ENCODE measurements at places on chromosomes 7 and 10. TPM values are rescaled to one million over a fixed set of nuclear protein-coding genes. Genes with fewer than 3 reads are reported as not detected.

DNA sequence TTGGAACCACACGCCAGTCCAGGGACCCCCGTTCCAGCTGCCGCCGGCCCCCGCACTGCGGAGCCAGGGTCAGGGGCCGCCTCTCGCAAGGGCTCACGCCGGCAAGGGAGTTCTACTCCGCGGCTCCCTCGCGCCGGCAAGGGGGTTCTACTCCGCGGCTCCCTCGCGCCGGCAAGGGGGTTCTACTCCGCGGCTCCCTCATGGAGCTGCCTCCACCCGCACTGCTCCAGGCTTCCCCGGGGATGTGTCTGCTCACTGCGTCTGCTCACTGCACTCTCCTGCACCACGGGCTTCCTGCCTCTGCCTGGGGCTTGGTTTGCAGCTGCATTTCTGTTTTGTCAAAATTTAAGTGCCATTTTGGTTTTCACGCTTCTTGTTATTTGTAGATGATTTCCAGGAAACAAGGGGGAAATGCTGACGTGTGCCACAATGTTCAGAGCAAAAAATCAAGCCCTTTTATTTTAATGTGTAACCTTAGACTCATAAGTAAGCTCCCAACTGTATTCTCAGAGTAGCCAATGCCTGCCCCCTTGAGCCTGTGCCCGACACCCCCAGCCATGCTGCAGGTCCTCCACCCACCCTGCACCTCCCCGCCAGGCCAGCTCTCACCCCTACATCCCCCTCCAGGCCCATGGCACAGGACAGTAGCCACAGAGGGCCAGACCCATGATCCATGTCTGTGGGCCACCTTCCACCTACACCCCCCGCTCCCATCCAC is 246.2 kb downstream of the MAD1L1 start:
- DNase-seq, result no peak

DNA sequence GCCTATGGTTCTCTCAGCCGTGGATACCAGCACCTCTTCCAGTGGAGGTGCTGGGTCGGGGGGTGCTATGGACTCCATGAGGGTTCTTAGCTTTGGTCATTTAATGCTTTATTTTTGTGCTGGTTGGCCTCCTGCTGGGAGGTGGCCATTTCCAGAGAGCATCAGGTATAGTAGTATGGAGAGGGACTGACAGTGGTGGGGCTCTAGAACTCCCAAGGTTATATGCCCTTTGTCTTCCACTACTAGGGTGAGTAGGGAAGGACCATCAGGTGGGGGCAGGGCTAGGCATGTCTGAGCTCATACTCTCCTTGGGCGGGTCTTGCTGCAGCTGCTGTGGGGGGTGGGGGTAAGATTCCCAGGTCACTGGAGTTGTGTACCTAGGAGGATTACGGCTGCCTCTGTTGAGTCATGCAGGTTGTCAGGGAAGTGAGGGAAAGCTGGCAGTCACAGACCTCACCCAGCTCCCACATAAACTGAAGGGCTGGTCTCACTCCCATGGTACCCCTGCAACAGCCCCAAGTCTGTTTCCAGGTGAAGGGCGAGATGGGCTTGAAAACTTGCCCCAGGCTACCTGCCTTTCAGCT is 763.2 kb upstream of the LRRTM3 start:
- no peak for DNase-seq

GRCh38 chr7:44757311-44757710 is 8.7 kb downstream of the ZMIZ2 start:
- DNase-seq, result peak; percentile 50

DNA sequence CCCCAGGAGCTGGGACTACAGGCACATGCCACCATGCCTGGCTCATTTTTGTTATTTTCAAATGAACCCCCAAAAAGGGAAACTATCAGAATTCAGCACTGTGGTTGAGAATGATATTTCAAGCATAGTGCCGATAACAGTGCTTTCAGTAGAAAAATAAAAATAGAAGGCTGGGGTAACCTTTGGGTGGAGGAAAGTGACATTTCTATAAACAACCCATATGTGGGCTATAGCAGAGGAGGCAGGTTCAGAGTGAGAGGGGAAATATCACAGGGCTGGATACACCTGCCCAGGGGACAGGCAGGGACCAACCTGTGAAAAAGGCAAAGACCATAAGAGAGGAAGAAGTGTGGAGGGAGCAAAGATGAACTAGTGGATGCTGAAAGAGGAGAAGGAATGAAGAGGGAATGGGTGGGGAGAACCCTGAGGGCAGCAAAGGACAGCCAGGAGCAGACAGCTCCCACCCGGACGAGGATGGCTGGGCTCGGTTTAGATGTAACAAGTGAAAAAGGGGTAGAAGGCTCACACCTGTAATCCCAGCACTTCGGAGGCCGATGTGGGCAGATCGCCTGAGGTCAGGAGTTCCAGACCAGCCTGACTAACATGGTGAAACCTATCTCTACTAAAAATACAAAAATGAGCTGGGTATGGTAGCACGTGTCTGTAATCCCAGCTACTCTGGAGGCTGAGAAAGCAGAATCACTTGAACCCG is 56.5 kb downstream of the MAP3K8 start:
- no peak for DNase-seq

The TFAM gene
- total RNA-seq, result 113 TPM

DNA sequence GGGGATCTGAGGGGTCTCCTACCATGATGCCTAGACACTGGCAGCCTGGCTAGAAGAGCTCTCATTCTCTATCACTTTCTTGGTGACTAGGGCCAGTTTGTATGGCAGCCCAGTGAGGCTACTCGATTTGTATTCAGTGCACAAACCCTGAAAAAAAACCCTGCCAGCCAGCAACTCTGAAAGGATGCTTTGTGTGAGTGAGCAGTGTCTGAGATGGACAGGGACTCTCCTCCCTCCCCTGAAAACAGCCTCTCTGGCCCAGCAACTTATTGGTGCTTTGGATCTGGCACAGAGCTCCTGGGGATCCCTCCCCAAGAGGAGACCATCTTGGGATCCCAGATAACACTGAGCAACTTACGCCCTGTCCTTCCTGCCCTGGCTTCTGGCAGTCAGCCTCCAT is 10.8 kb upstream of the LRRC4 start:
- no peak for DNase-seq

DNA sequence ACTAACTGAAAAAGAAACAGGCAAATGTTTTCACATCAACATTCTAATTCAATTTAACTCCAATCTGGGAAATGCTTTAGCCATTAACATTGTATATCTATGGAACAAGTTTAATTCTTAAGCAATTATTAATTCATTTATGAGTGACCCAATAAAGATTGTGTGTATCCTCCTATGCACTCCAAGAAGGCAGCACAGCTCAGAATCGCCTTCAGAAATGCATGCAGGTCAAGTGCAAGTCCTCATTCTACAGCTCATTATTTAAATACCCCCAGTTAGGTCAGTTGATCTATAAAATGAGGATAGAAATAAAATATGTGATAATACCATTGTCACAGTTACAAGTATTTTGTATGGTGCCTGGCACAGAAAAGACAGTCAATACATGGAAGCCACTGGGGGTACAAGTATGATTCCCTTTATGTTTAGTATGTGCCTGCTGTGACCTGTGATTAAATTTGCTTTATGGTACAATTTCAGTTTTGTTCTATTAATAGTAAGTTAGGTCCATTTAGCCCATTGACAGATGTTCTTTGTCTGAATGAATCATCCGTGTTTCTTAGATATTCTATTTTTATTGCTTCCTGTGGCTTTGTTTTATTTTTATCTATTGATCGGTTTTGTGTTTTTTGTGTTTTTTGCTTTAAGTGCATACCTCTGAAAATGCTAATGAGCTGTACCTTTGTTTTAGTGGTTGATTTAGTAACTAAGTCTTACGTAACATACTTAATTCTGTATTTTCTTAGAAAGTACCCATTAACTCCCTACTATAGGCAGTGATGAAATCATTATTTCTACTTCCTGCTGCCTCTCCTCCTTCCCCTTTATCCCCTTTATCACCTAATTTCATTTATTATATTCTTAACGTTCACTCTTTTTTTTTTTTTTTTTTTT is 42.8 kb downstream of the CPXM2 start:
- DNase-seq, result peak; percentile 2

GRCh38 chr10:26361971-26362370 is 76.2 kb upstream of the APBB1IP start:
- DNase-seq, result no peak

- no peak for DNase-seq
These were observed 83.5 kb downstream of the IDE start for GRCh38 chr10:92490387-92490786.

GRCh38 chr10:63595072-63595471 is 73.9 kb downstream of the REEP3 start:
- no peak for DNase-seq

The TMEM213 gene
- not detected for total RNA-seq

DNA sequence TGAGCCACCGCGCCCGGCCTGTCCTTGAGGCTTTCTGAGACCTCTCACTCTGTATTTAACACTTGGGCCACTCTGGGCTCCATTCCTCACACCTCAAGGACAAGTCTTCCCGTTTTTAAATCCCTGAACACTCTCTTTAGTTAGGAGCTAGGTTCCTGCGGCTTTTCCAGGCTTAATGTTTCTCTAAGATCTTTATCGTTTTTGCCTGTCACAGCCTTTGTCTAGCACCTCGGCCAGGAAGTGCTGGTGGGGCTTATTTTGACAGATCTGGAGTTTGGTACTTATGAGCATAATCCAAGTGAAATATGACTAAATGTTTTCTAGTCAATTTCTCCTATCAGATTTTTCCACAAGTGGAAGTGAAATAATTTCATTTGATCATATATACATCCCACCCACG is 186.6 kb downstream of the DPY19L1 start:
- DNase-seq, result no peak

GRCh38 chr7:22442187-22442881 is 57.7 kb downstream of the STEAP1B start:
- DNase-seq, result no peak

The TEX47 gene
- not detected for total RNA-seq

- DNase-seq, result peak; percentile 71
These were observed 939 bp upstream of the VAX1 start for GRCh38 chr10:117138838-117139580.

GRCh38 chr10:131068760-131069159 is 242.8 kb downstream of the TCERG1L start:
- peak; percentile 87 for DNase-seq

DNA sequence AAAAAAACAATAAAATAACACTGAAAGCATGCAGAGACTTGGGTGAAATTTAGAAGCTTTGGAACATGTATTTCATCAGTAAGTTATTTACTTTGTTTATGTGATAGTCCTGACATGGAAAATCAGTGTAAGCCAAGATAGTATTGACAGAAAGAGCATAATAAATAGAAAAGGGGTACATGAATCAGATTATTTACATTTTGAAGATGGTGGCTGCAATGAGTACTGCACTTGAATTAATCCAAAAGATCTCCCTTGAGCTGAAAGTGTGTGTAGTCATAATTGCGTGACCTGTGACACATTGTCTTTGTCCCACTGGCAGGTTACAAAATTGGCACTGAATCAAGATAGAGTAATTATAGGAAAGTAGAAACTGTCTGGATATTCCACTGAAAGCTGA is 562.9 kb downstream of the GFRA1 start:
- DNase-seq, result no peak

GRCh38 chr10:45602836-45603235 is 69.7 kb downstream of the ZFAND4 start:
- no peak for DNase-seq

The STRIP2 gene
- total RNA-seq, result 10.7 TPM

The TMEM196 gene
- not detected for total RNA-seq

DNA sequence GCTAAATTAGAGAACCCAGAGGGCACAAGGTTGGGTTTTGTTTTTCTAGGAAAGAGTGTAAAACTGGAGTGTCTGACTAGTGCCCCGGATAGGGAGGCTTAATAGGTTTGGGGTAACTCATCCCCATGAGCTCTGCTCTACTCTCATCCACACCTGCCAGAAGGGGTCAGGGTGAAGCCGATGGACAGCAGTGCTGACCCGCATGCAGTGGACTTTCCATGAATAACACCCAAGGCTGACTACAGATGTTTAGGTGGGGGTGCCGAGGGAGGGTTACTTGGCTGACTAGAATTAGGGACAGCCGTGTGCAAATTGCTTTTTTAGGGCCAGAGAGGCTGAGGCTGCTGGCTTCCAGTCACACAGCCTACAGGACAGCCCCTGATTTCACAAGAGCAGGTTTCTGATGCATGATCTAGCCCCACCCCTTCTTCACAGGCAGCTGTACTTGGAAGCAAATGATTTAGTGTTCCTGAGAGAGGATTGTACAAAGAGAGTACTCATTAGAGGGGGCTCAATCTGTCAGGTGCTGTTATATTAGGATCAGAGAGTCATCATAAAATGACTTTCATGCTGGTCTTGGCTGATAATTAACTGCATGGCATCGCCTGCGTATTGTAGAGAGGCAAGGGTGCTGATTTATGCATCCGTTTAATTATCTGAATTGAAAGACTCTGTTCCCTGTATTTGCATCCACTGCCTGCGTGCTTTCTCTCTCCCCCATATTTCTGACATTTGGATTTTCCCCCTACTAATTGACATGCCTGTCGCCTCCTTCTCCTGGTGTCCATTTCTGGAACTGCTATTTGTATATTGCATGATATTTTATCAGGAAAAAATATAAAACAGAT is 9.5 kb downstream of the INHBA start:
- DNase-seq, result peak; percentile 74

The GPR15LG gene
- total RNA-seq, result not detected

Data from A673 (cell line).